Hypothalamus (tissue), 51 donors: ENCODE measurements at places on chromosomes 1 and 21.

DNA sequence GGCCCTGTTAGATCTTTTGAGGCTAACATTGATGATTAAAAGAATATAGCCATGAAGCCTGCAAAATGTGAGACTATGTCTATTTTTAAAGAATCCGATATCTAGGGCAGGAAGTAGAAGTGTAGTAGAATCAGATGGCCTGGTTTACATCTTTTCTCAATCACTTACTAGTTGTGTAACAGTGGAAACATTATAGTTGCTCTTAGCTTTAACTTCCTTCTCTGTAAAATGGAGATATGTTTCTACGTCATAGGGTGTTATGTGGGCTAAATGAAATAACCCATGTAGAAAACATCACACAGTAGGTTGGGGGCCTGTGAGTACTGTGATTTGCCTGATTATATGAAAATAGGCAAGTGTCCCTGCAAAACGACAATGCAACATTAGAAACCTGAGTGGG is 4.4 kb upstream of the IGFN1 start:
- no peak for DNase-seq

- no peak for DNase-seq
These were observed 4.8 kb upstream of the SUMO3 start for GRCh38 chr21:44822484-44823178.

- DNase-seq = no peak
These were observed 20.9 kb downstream of the URB1 start for GRCh38 chr21:32371913-32372314.

DNA sequence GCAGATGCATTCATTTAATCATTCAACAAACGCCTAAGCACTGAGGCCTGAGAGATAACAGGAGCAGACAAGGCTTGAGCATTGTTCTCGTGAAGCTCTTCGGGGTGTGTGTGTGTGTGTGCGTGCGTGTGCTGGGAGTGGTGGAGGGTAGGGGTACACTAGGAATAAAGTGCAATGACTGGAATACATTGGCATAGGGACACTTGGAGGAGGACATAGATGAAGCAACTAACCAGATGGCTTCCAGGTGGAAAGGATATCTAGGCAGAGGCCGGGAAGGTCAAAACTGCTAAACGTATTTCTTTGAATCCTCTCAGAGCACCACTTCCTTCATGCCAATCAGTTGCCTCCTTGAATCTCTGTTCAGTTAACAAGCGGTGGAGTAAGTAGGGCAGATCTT is 92.6 kb downstream of the TPR start:
- DNase-seq = no peak

DNA sequence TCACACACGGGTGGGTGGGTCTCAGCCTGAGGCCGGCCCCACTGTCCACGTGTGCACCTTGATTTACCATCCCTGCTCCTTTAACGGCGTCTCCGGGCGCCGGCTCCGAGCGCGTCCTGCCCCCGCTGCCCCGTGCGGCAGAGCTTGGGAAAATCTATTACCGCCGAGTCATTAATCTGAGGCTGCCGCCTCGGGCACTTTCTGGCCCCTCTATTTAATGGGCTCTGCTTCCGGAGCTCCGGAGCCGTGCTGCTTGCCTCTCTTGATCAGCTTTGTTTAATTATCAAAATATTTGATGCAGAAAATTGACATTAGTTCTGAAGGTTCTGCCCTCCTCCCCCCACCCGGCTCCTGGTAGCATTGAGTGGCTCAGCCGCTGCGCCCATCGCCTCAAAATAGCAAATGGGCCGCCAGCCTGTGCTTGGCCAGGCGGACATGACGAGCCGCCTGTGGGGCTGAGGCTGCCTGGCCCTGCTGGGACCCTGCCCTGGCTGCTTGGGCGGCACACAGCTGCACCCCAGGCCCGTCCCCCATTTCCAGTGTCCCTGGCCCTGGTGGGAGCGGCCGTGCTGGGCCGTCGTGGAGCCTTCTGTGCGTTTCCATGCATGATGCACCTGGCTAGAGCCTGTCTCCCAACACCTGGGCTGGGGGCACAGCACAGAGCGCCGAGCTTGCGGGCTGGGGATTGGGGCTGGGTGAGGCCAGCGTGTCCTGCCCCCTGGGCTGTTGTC is 81.6 kb upstream of the TTC34 start:
- no peak for DNase-seq

DNA sequence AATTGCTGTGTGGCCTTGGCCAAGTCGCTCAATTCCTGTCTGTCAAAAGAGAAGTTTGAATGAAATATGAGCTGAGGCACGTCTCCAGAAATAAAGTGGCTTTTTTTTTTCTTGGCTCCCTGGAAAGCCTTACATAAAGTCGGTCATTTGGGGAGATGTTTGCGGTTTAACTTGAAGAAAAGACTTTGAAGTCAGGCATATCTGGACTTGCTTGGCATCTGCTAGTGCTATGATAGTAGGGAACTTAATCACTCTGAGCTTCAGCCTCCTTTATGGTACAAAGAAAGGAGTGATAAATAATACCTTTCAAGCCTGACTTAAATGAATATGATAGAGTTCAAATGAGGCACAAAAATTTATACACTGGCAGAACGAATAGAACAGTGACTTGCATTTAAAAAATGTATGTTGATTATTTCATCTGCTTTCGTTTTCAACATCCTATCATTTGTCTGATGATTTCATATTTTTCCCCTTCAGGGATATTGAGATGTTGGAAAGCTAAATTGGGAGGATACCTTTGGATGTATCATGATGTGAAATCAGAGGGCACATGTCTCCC is 60.2 kb downstream of the FASLG start:
- DNase-seq = no peak

DNA sequence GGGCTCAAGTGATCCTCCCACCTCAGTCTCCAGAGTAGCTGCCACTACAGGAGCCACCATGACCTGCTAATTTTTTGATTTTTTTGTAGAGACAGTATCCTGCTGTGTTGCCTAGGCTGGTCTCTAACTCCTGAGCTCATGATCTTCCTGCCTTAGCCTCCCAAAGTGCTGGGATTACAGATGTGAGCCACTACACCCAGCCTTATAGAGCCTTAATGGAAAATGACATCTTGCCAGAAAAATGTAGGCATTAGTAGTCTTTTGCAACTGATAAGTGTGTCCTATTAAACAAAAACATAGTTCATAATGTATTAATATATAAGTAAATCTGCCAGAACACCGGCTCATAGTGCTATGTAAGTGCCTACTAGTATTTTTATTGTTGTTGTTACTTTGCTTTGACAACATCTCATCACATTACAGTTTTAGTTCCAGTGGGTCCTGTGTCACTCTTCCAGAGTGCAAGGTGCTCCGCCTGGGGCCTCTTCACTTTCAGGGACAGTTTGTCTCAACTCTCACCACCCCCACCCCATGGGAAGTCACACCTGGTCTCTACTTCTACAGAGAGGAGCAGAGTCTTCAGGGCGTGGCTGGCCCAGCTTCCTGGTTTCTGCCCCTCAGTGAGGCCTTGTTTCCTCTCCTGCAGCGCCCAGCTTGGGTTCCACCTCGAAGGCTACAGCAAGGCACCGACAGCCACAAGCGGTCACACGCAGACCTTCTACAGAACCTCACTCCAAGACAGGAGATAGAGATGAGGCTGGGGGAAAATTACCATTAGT is 30.1 kb downstream of the RHOU start:
- no peak for DNase-seq

- DNase-seq = peak; percentile 76
These were observed at the start of gene COA7 for GRCh38 chr1:52697795-52698674. Gene COA7, minus strand, starts transcription at chr1:52698347. Its CDS starts 21 bp downstream, at chr1:52698326.

DNA sequence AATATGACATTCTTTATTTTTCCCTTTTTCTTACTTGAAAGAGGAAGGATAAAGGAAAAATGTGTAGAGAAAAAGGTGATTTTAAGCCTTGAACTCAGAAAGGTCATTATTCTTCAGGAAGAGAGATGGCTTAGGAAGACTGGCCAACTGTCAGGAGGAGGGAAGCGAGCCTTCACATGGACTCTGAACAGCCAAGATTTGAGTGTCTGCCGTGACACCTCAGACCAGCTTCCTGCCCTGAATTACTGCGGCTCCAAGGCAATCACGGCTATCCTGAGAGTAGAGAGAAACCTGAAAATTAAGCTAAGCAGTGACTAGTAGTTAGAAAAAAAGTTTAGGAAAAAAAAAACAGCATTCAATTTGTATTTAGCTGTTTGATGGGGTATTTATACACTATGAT is 314.7 kb downstream of the KCNH1 start:
- no peak for DNase-seq

DNA sequence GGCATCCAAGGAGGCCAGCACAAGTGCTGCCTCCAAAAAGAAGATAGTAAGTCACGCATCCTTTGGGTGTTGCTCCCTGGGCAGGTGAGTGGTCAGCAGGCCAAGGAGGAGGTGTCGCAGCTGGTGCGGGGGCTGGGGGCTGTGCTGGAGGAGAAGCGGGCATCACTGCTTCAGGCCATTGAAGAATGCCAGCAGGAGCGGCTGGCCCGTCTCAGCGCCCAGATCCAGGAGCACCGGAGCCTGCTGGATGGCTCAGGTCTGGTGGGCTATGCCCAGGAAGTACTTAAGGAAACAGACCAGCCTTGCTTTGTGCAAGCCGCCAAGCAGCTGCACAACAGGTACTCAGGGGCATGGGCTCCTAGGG is 4.3 kb downstream of the TRIM46 start:
- DNase-seq = no peak

- DNase-seq = no peak
These were observed 645.2 kb downstream of the LMO4 start for GRCh38 chr1:87973896-87974295.

- no peak for DNase-seq
These were observed 100.4 kb downstream of the MAP3K21 start for GRCh38 chr1:233427907-233428306.

DNA sequence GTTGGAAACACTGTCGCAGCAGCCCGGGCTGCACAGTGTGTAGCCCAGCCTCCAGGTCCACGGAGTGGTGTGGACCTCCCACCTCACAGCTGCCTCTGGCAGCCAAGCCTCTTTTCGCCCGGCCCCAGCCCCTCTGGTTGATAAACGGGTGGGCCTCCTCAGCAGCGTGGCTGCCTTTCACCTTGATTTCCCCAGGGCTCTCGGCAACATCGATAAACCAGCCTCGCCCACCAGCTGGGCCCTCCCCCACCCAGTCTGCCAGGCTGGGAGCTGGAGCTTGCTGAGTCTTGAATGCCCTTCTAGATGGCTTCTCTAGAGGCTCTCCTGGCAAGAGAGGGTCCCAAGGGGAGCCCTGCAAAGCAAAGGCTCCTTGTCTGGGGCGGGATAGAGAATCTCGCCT is 31.0 kb upstream of the LHX4 start:
- no peak for DNase-seq
